ENCODE measurements at places on chromosomes 4 and X.

DNA sequence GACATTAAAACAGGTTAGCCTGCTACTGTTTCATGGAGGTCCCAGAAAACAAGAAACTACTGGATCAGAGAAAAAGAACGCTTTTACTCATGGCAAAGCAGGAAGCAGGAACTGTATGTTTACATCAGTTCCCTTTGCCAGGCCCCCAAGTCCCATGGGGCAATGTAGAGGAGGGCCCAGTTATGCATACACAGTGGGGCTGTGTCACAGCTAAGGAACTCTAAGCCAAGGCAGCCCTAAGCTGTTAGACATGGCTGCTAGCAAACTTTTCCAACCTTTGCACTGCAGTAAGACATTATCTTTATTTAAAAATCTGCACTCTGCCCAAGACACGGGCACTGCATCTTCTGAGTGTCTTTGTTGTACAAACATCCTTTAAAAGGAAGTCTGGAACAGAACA, 975.8 kb downstream of the C4orf33 start:
- DNase-seq = no peak

GRCh38 chr4:124915073-124915472, 202.5 kb upstream of the ANKRD50 start:
- DNase-seq = no peak

DNA sequence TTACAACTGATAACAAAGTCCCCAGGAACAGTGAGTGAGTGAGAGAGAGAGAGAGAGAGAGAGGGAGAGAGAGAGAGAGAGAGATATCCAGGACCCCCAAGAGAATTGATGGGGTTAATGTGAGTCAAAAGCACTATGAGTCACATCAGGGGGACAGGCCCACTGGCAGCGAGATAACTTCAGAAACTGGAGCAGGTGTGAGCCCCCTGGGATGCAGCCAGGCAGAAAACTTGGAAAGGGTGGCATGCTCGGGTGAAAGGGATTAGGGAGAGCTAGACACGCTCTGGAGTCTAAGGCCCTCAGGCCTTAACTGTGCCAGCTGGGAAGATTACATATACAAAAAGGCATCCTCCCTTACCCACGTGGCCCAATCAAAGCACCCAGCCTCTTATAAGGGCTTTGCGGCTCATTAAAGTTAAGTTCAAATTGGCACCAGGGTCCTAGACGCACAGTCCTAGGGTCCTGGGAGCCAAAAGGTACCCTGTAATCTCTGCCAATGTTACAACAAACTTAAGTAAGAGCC, 841 bp downstream of the ACOT9 start:
- DNase-seq = no peak

- no peak for DNase-seq
Observed at GRCh38 chr4:128573781-128574508, 235.6 kb upstream of the JADE1 start.

GRCh38 chr4:44319129-44319528, 129.5 kb downstream of the KCTD8 start:
- no peak for DNase-seq

- DNase-seq = no peak
Observed at GRCh38 chr4:138405466-138405891, 163.3 kb upstream of the SLC7A11 start.

DNA sequence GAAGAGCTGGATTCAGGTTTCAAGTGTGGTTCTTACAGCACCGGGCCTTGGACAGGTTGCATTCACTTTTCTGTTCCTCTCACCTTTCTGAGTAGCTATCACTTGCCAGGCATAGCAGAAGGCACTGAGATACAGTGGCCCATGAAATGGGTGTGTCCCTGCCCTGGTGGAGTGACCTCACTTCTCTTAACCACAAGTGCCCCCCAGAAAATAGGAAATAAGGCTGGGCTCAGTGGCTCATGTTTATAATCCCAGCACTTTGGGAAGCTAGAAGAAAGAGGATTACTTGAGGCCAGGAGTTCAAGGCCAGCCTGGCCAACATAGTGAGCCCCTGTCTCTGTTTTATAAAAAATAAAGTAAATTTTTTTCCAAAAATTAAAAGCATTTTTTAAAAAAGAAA, 101.7 kb upstream of the KIT start:
- no peak for DNase-seq

GRCh38 chrX:25503826-25504225, 488.1 kb upstream of the ARX start:
- no peak for DNase-seq

DNA sequence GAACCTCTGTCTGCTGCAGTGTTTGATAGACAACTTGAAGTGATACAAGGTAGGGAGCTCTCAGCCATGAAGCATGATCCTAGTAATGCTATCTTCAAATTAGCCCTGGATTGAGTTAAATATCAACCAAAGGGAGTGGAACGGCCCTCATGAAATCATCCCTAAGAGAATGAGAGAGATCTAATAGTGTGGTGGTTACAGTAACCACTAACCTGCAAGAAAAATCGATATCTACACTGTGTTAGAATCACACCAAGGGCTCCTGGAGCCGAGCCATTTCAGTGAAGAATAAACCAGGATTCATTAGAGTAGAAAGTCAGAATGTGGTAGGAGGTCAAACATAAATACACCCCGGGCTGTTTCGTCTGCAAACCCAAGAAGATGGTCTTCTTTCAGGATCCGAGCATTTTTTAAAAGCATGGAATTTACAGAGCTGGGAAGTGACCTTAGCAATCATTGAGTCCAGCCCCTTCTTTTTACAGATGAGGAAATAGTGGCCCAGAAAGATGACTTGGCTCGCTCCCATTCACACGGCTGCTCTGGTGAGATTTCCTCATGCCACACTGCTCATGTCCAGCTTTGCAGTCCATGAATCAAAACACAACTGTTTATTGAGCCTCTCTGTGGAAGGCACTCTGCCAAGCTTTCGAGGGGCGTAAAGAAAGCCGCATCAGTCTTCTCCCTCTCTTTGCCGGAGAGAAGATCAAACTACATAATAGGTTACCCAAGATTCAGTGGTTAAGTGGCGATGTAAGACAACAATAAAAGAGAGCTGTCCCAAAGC, 5.5 kb upstream of the DCTD start:
- no peak for DNase-seq

DNA sequence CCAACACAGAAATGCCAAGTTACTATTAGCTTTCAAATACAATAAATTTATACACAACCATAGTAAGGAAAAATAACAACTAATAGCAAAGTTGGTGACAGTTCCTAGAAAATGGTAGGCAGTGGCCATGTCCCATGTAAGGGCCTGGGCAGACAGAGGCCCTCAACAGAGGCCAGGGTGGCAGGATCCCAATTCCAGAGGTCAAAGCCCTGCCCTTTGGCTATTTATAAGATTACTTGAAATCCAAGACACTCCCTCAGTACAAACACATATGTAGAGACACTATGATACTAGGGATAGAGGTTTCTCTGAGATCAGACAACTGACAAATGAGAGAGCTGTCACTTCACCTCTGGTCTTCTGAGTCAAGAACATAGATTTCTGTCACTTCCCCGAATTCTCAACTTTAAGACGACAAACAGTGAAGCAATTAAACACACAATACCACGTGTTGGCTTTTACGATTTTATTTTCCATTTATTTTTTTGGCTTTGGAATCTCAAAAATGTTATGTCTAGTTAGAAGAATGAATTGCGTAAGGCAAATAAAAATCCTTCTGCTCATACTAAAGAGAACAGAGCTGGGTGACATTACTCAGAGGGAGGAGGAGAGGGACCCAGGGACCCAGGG, 16.3 kb upstream of the MAOB start:
- no peak for DNase-seq

GRCh38 chr4:136893573-136893972, 638.7 kb downstream of the PCDH18 start:
- DNase-seq = no peak

DNA sequence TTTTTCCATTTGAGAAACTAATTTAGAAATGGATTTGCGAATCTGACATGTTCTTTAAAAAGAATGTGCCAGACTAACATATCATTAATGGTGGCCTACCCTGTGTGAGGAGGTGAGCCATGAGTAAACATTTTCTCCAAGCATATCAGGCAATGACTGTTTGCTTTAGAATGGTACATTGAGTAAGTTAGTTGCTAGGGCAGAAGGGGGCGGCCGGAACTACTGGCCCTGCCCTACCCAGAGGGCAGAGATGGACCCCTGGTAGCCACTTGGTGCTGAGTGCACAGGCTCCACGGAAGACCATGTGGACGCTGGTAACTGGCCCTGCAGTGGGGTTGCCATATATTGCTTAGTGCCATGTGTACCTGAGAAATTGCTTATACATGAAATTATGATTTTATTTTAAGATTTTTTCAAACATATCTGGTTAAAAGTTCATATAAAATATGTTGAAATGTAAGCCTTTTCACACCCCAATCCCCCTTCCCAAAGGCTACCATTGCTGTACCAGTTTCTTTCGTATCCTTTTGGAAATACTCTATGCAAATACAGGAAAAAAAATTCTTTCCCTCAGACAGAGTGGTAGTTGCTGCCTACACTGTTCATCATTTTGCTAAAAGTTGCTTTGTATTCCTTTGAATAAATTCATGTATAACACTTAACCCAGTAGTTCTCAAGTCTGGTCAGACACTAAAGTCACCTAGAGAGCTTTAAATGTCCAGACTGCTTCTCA, 8.8 kb downstream of the FNIP2 start:
- DNase-seq = no peak

DNA sequence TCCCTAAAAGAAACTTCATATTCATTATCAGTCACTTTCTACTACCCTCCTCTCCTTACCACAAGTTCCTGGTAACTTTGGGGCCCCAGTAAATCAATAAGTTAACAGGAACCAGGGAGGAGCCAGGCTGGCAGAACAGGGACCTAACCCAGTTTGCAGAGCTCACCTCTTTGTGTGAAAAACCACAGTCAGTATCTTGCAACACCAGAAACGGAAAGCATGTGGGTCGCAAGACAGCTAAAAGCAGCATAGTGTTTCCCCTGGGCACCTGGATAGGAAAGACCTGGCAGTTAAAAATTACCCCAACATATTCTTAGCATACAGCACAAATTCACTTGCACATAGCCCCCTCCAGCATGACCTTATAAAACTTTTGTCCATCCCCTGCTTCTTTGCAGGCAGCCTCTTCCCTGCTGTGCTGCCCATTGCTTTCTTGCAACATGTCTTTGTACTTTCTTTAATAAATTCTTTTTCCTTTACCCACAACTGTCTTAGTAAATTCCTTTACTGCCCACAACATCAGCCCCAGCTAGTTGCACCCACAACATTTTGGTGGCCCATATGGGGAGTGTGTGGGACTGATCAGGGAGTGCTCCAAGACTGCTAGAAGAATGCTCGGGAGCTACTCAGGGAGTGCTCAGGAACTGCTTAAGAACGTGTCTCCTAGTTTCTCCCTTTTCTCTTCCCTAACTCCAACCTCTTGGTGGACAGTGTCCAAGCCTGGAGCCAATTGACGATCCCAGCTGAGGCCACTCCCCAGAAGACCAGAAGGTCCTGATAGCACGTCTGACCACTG, 83.4 kb downstream of the MSN start:
- DNase-seq = no peak

GRCh38 chr4:24753519-24753918, 41.9 kb upstream of the SOD3 start:
- DNase-seq = no peak

- DNase-seq = no peak
Observed at GRCh38 chrX:44915361-44915868, 42.4 kb downstream of the KDM6A start.

GRCh38 chr4:3715855-3716630, 50.1 kb upstream of the ADRA2C start:
- no peak for DNase-seq

GRCh38 chrX:31836479-31836878, 764.6 kb upstream of the FTHL17 start:
- DNase-seq = no peak

DNA sequence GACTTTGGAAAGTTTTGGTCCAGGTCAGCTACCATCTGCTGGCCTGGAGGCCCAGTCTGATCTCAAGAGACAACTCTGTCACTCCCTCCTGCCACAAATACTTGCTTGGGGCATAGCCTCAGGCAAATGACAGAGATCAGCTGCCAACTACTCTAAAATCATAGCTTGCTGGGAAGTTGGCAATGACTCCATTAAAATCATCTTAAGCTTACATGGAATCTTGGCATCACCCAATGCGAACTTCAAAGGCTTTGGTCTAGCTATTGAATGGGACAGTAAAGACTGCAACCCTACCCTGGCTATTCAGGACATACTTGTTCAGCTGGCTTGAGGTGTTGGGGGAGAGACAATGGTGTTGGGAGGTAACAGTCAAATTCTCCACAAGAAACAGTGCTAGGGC, 7.0 kb upstream of the USO1 start:
- DNase-seq = no peak

Measured in NCI-H774 (cell line).